ENCODE measurements at places on chromosomes 7 and 10.

GRCh38 chr10:34612446-34612845, 202.7 kb downstream of the PARD3 start:
- DNase-seq, result no peak

DNA sequence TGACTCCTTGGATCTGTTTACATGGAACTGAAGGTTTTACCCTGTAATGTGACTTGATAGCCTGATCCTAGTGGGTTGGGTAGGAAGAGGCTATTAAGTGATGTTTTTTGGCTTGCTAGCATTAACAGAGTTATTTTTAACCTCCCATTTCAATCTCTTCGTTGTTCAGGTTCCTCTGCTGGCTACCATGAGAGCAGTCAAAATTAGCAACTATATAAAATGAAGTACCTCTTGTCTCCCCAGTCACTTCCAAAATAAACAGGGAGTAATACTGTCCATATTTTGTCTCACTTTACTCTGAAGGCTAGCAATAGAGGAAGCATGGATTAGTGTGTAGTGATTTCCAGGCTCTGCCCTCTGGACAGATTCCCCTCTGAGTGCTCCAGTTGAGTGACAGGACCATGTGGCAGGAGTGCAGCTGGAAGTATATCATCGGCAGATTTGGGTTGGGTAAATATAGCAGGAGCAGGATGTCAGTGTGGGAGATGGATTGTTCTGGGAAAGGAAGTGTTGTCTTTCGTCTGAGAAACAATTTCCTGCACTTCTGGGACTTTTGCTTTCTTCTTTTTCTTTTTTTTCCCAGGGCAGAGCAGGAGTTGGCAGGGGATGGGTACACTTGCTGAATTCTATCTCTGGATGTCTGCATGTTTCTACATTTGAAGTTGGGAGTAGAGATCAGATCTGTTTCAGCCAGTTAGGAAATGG, 35.2 kb downstream of the GBF1 start:
- no peak for DNase-seq

- no peak for DNase-seq
These were observed 51.7 kb upstream of the RET start for GRCh38 chr10:43024942-43025700.

GRCh38 chr7:22697876-22698606, 29.0 kb upstream of the IL6 start:
- DNase-seq, result no peak

GRCh38 chr10:30151581-30152389, 92.4 kb upstream of the JCAD start:
- DNase-seq, result no peak

DNA sequence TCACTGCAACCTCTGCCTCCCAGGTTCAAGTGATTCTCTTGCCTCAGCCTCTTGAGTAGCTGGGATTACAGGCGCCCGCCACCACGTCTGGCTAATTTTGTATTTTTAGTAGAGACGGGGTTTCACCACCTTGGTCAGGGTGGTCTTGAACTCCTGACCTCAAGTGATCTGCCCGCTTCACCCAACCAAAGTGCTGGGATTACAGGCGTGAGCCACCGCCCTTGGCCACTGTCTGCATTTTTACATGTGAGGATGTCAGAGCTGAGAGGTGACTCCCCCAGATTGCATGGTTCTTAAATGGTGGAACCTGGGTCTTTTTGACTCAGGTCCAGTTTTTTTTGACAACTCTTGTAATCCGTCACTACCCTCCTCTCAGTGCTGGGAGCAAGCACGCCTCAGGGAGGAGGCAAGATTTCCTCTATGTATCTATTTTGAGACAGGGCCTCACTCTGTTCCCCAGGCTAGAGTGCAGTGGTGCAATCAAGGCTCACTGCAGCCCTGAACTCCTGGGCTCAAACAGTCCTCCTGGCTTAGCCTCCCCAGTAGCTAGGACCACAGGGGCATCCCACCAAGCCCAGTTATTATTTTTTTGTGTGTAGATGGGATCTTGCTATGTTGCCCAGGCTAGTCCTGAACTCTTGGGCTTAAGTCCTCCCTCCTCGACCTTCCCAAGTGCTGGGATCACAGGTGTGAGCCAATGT, 1.2 kb upstream of the SRRT start:
- no peak for DNase-seq

DNA sequence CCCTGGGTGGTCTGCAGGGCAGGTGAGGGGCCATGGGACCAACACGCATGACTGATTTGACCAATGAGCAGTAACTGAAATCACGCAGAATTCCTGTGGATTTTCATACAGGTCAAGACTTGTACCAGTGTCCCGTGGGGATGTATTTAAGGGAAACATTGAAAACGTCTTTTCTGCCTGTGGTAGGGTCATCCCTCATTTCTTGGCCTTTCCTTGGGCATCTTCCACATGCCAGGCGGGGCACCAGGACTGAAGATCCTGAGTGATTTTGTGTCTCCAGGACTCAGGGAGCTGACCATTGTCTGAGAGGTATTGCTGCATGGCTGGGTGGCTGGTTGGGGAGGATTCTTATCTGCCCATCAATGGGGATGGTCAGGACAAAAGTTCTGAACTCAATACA, 289.0 kb downstream of the GLRX3 start:
- no peak for DNase-seq

GRCh38 chr10:95496951-95497350, 64.2 kb downstream of the SORBS1 start:
- DNase-seq, result no peak

GRCh38 chr7:30699706-30700495, 17.6 kb upstream of the CRHR2 start:
- DNase-seq, result no peak

DNA sequence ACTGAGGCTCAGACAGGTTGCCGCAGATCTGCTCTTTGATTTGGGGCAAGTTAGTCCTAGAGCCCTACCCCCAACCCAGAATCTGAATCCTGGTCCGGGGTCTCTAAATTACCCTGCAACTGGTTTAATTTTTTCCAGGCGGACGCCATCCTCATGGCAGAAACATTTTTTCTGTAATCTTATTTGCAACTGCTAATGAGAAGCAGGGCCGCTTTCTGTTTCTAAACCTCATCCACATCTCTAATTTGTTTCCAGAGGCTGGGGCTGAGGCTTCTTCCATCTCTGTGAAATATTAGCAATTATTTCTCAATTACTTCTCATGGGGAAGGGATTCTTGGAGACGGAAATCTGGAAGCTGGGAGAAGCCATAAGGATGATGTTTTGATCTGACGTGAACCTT, 261.6 kb downstream of the RPS24 start:
- no peak for DNase-seq

GRCh38 chr10:62238880-62239279, 29.8 kb downstream of the RTKN2 start:
- no peak for DNase-seq

DNA sequence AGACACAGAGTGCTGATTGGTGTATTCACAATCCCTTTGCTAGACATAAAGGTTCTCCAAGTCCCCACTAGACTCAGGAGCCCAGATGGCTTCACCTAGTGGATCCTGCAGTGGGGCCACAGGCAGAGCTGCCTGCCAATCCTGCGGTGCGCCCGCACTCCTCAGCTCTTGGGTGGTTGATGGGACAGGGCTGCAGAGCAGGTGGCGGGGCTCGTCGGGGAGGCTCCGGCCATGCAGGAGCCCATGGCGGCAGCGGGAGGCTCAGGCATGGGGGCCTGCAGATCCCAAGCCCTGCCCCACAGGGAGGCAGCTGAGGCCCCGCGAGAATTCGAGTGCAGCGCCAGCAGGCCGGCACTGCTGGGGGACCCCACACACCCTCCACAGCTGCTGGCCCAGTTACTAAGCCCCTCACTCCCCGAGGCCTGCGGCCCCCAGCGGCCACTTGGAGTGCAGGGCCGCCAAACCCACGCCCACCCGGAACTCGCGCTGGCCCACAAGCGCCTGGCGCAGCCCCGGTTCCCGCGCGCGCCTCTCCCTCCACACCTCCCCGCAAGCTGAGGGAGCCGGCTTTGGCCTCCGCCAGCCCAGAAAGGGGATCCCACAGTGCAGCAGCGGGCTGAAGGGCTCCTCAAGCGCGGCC, 7.7 kb upstream of the BET1 start:
- DNase-seq, result no peak

DNA sequence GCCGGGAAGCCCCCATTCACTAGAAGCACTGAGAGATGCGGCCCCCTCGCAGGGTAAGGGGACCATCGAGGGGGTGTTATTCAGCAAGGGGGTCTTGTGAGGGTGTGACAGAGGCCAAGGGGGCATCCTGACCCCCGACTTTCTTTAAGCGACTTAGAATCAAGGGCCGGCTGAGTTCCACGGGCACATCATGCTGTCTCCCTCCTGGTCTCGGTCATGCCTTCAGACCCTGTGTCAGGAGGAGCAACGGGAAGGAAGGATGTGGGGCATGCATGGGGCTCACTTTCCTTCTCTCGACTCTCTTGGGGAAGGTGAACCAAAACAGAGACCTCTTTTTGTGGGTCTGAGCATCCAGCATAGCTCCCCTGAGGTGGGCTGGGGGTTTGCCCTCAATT, 2.5 kb downstream of the ACSL5 start:
- DNase-seq, result no peak

DNA sequence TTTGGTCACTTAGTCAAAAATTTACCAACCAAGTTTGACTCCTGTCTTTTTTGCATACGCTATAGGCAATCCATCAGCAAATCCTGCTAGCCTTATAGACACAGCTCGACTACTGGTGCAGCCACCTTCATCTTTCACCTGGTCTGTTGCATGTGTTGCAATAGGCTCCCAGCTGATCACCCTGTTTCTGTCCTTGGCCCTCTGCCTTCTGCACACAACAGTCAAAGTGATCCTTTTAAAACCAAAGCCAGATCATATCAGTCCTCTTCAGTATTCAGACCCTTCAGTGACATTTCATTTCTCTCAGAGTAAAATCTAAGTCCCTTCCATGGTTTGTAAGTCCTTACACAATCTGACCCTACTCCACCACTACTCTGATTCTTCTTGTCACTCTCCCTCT, 10.9 kb upstream of the CDK6 start:
- no peak for DNase-seq

GRCh38 chr10:51028420-51028819, 45.9 kb upstream of the PRKG1 start:
- DNase-seq, result no peak

- DNase-seq, result no peak
These were observed 356.6 kb upstream of the ZMIZ1 start for GRCh38 chr10:78712147-78712546.

DNA sequence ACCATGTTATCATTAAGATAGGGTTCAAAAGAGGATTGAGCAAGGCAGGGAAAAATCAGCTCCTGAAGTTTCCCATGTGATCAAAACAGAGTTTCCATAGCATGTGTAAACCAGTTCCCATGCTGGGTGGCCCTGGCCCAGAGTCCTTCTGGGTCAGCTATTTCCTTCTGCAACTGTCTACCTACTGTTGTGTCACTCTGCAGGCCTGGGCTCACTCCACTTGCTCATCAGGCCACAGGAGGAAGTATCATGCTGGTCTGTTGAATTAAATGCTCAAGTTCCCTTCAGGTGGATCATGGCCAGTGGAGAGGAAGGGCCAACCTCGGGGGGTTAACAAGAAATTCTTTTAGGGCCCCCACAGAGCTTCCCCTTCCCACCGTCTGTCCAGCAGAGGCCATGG, 104.7 kb downstream of the GFRA1 start:
- no peak for DNase-seq

DNA sequence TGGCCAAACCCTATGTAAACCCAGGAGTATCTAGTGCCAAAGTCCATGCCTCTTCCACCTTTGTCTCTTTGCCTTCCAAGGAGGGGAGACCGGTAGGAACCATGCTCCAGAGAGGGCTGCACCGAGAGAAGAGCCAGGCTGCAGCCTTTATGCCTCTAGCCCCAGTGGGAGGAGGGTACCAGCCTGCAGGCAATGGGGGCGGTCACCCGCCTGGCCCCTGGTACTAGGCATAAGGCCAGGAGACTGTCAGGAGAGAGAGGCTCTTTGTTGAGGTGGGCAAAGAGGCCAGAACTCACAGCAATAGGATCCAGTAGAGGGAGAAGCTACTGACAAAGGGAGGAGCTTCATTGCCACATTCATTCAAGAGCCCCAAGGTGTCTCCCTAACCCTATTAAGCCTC, 146.6 kb upstream of the PDE1C start:
- DNase-seq, result no peak

- no peak for DNase-seq
These were observed 6.6 kb upstream of the DEPP1 start for GRCh38 chr10:44985175-44985681.

GRCh38 chr10:97376413-97376812, 24.7 kb downstream of the RRP12 start:
- DNase-seq, result no peak

DNA sequence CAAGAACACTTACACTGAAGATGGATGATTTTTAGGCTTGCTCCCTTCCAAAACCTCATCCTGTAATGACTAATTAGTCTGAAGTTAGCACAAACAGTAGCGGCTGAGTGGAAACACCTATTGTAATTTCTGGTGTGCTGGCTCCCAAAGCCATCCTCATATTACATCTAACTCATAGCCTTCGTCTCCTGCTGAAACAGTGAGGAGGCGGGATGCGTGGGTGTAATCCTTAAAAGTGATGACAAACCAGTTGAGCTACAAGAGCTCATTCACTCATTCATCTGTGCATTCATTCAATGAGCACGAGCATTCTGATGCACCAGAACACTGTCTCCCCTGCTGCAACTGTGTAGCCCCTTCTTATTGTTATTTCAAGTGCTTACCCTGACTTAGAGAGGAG, 235.3 kb downstream of the CALN1 start:
- DNase-seq, result no peak

DNA sequence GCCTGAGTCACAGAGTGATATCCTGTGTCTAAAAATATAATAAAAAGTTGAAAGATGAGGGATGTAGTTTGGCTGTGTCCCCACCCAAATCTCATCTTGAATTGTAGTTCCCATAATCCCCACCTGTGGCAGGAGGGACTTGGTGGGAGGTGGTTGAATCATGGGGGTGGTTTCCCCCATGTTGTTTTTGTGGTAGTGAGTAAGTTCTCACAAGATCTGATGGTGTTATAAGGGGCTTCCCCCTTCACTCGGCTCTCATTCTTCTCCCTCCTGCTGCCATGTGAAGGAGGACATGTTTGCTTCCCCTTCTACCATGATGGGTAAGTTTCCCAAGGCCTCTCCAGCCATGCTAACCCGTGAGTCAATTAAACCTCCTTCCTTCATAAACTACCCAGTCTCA, 25.1 kb upstream of the UBE3C start:
- DNase-seq, result no peak

DNA sequence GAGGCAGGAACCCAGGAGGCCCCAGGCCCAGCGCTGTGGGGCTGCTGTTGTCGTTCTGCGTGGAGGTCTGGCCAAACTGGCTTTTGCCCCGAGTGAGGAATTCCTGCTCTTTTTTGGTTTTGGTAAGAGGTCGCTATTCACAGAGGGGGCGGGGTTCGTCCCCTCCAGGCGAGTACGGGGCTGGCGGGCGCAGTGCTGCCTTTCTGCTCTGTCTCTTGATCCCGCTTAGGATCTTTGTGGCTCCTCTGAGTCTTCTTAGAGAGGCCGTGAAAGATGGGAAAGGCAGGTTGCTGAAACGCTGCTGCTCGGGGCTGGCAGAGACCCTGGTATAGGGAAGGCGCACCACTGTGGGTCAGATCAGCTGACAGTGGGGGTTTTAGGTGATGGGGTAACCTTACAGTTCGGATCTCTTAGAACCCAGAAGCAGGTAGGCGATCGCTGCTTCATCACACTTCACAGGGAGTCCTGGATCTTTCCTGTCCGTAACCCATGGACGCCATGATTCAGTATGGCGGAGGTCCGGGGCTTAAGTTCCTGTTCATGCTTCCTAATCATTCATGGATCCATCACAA, 136.7 kb downstream of the KIF20B start:
- DNase-seq, result no peak
